Activated CD8-positive, alpha-beta memory T cell treated with anti-CD3 and anti-CD28 coated beads, Interleukin-2, amount 10 ng/mL, durations not matched to agents 7 days and 5 days (primary cell): ENCODE measurements at places on chromosomes 5 and 9. TPM values are rescaled to one million over a fixed set of nuclear protein-coding genes. Genes with fewer than 3 reads are reported as not detected.

Gene SEMA5A
- total RNA-seq: 0.02 TPM

Gene PCDH12
- 0.19 TPM for total RNA-seq

GRCh38 chr9:79015951-79016350, 555.8 kb upstream of the TLE4 start:
- no peak for DNase-seq
- H3K27ac ChIP-seq: no peak overlapping the region
- no peak overlapping the region for H3K4me3 ChIP-seq
- no peaks in the 10 kb centered on the region for H3K4me1 ChIP-seq
- H3K27me3 ChIP-seq: no peaks in the 10 kb centered on the region
- H3K36me3 ChIP-seq: no peaks in the 10 kb centered on the region

DNA sequence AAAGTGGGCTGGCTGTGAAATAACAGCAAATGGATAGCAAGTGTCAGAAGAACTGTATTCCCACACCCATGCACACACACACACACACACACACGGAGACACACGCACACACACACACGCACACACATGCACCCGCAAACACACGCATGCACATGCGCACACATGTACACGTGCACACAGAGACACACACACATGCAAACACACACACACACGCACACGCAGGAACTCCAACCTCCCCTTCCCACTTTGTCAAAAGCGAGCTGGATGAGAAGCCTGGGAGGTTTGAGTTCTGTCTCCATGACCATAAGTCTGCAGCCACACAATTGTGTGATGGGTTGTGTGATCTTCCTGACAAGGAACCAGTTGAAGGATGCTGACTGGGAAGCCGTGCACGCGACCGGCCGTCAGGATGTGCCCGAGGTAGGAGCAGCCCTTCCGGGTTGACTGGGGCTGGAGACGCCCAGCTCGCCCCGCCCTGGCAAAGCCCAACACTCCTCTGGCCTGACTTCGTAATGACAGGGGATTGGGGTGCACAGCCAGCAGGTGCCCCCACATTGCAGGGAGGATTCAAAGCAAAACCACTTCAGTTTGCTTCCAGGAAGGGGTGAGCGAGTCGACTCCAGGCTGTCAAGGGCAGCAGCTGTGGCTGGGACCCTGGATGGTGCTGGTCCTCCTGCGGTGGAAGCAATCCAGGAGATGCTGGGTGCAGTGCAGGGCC, 29.3 kb upstream of the NKD2 start:
- peaks cover 7% of the 10 kb centered on the region for H3K27me3 ChIP-seq
- DNase-seq: no peak
- H3K27ac ChIP-seq: no peak overlapping the region
- no peak overlapping the region for H3K4me3 ChIP-seq
- H3K36me3 ChIP-seq: peaks cover 2% of the 10 kb centered on the region
- H3K4me1 ChIP-seq: peaks cover 28% of the 10 kb centered on the region

- H3K4me3 ChIP-seq: no peak overlapping the region
- no peaks in the 10 kb centered on the region for H3K36me3 ChIP-seq
- H3K27ac ChIP-seq: no peak overlapping the region
- no peaks in the 10 kb centered on the region for H3K4me1 ChIP-seq
- H3K27me3 ChIP-seq: no peaks in the 10 kb centered on the region
Observed at GRCh38 chr5:3036041-3036788, 284.7 kb upstream of the IRX2 start.

DNA sequence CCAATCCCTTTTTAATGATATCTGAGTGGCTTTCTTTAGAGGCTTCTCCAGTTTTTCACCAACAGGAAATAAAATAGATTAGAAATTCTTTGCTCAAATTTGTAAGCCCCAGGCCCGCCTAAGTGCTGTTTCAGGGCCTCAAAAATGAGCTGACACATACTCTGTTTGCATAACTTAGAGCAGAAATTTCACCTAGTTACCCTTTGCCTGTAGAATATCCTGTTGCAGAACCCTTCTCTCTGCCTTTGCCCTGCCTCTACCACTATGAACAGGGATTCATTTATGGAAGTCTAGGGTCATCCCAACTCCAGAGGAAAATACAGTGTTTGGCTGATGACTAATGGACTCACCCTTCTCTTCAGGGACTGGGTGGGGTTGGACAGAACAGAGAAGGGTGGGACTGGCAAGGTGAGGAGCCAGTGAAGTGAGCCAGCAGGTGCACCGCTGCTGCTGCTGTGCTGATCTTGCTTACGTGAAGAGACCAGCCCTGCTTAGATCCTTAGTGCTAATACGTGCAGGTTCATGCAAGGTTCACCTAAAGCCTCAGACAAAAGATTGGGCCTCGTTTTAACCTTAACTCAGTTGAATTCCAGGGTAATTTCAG, 22.8 kb downstream of the OSTF1 start:
- H3K4me3 ChIP-seq: no peak overlapping the region
- peaks cover 32% of the 10 kb centered on the region for H3K36me3 ChIP-seq
- H3K4me1 ChIP-seq: peaks cover 56% of the 10 kb centered on the region
- H3K27me3 ChIP-seq: no peaks in the 10 kb centered on the region
- DNase-seq: no peak
- no peak overlapping the region for H3K27ac ChIP-seq

DNA sequence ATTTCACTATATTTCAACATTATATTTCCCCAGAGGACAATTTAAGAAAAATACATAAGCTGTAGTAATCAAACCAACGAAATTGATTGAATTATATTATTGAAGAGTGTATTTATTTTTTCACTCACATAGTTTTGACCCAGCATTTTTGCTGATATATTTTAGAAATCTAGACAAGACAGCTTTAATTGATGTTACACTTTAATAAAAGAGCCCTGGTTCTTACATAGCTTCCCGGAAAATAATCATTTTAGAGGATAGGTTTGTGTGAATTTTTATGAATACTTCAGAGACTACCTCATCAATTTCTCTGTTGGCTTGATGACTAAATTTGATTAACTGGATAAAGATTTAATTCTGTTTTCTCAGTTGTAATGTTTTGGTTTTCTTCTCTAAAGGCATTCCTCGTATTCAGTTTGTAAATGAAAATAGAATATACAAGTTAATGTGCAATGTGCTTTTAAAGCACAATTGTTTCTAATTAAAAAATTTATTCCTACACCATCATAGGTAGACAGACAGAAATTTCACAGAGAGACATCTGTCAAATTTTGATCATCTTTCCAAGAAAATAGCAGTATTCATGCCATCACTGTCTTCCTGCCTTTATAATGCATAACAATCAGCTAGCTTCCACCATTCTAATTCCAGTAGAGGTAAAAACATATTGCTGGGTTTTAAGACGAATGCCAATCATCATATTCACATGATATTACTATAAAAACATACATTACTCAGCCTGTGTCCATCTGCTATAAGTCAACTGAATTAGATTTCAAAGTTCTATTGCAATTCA, 441.4 kb downstream of the CDH12 start:
- no peaks in the 10 kb centered on the region for H3K4me1 ChIP-seq
- H3K36me3 ChIP-seq: no peaks in the 10 kb centered on the region
- no peak overlapping the region for H3K27ac ChIP-seq
- no peak for DNase-seq
- H3K27me3 ChIP-seq: no peaks in the 10 kb centered on the region
